Naive thymus-derived CD8-positive, alpha-beta T cell (primary cell): ENCODE measurements at places on chromosomes 4 and X. TPM values are rescaled to one million over a fixed set of nuclear protein-coding genes. Genes with fewer than 3 reads are reported as not detected.

Gene CLIC2
- polyA plus RNA-seq = 0.21 TPM

Gene LRCH2
- polyA plus RNA-seq = not detected

Gene IL1RAPL1
- polyA plus RNA-seq = not detected

GRCh38 chr4:166808380-166808779, 425.9 kb downstream of the SPOCK3 start:
- no peak overlapping the region for H3K27ac ChIP-seq
- H3K4me3 ChIP-seq = no peak overlapping the region
- H3K36me3 ChIP-seq = no peaks in the 10 kb centered on the region
- DNase-seq = no peak

DNA sequence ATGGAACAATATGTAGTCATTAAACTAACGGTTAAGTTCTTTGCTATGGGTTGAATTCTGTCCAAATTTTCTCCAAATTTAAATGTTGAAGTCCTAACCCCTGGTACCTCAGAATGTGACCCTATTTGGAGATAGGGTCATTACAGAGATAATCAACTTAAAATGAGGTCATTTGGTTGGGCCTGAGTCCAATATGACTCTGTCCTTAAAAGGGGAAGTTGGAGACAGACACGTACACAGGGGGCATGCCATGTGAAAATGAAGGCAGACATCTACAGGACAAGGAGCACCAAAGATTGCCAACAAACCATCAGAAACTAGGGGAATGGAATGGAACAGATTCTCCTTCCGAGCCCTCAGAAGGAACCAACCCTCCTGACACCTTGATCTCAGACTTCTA, 492.0 kb upstream of the FTHL17 start:
- no peaks in the 10 kb centered on the region for H3K4me1 ChIP-seq
- no peak overlapping the region for H3K4me3 ChIP-seq
- no peaks in the 10 kb centered on the region for H3K27me3 ChIP-seq
- DNase-seq = no peak

GRCh38 chr4:56681853-56682525, 893 bp upstream of the HOPX start:
- peak overlapping the region; percentile 71 for H3K4me3 ChIP-seq
- H3K27me3 ChIP-seq = peaks cover 15% of the 10 kb centered on the region
- H3K4me1 ChIP-seq = peaks cover 19% of the 10 kb centered on the region
- no peaks in the 10 kb centered on the region for H3K36me3 ChIP-seq
- peak overlapping the region; percentile 69 for H3K27ac ChIP-seq
- DNase-seq = no peak

DNA sequence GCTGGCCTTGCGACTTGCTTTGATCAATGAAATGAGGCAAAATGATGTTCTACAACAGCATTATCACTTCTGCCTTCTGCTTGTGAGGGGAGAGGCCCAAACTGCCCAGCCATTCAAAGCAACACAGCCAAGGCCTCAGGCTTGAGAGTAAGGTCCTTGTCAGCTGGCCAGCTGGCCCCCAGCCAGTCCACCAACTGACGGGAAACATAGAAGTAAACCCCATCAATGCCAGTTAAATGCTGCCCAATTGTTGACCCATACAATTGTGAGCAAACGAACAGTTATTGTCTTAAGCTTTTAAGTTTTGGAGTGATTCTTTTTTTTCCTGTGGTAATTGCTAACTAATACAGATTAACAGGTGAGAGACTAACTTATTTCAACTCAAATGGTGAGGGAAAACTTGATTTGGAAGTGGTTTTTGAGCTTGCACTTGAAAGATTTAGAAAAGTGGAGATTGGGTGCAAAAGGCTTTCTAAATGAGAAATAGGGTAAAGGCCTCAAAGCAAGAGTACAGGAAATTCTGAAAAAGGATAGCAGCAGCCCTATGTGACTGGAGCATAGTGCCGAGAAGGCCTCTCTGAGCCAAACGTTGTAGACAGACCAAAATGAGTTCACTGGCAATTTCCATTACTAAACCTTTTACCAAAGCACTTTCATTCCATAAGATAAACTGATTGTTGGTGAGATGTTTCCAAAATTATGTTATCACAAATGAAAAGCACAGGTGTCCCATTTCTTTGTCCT, 66.9 kb downstream of the ARHGEF38 start:
- H3K4me1 ChIP-seq = no peaks in the 10 kb centered on the region
- DNase-seq = no peak
- no peak overlapping the region for H3K4me3 ChIP-seq
- no peaks in the 10 kb centered on the region for H3K36me3 ChIP-seq
- H3K27me3 ChIP-seq = peaks cover 6% of the 10 kb centered on the region

- no peak overlapping the region for H3K27ac ChIP-seq
- no peaks in the 10 kb centered on the region for H3K36me3 ChIP-seq
- no peak for DNase-seq
These were observed 15.4 kb downstream of the SORCS2 start for GRCh38 chr4:7207628-7208231.

DNA sequence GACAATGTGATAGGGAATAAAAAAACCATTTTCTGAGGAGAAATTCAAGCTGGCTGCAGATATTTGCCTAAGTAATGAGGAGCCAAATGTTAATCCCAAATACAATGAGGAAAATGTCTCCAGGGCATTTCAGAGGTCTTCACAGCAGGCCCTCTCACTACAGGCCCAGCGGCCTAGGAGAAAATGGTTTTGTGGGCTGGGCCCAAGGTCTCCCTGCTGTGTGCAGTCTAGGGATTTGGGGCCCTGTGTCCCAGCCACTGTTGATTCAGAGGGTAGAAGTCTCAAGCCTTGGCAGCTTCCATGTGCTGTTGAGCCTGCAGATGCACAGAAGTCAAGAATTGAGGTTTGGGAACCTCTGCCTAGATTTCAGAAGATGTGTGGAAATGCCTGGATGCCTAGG, 778.7 kb downstream of the CENPC start:
- no peak for DNase-seq
- no peaks in the 10 kb centered on the region for H3K4me1 ChIP-seq
- H3K27ac ChIP-seq = no peak overlapping the region
- H3K4me3 ChIP-seq = no peak overlapping the region
- H3K36me3 ChIP-seq = no peaks in the 10 kb centered on the region

- no peak overlapping the region for H3K27ac ChIP-seq
- DNase-seq = no peak
These were observed 14.7 kb upstream of the KLHL8 start for GRCh38 chr4:87235020-87235671.

GRCh38 chrX:41518127-41518840, 71.1 kb downstream of the NYX start:
- peaks cover 27% of the 10 kb centered on the region for H3K4me1 ChIP-seq
- no peaks in the 10 kb centered on the region for H3K27me3 ChIP-seq
- H3K4me3 ChIP-seq = no peak overlapping the region
- DNase-seq = no peak

DNA sequence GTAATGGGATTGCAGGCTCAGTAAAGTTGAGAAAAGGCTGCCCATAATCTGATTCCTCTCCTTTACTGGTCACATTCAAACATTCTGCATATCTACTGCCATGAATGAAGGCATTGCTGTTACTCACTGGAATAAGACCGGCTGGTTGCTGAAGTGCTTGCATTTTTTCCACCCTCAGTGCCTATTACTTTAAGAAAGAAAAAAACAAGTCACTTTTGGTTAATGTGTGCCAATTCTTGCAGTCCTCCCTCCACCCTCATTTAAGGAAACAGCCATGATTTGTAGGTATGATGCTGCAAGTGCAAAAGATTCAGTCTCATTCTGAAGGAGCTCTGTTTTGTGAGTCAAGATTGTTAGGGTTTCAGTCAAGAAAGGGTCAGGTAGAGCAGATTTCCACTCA, 94.9 kb downstream of the EMCN start:
- no peak for DNase-seq
- no peaks in the 10 kb centered on the region for H3K4me1 ChIP-seq
- H3K27ac ChIP-seq = no peak overlapping the region
- no peaks in the 10 kb centered on the region for H3K36me3 ChIP-seq
- no peak overlapping the region for H3K4me3 ChIP-seq

- H3K36me3 ChIP-seq = no peaks in the 10 kb centered on the region
- H3K4me3 ChIP-seq = no peak overlapping the region
- H3K27ac ChIP-seq = no peak overlapping the region
- H3K4me1 ChIP-seq = no peaks in the 10 kb centered on the region
- H3K27me3 ChIP-seq = no peaks in the 10 kb centered on the region
These were observed 105.1 kb upstream of the GRID2 start for GRCh38 chr4:92198711-92199110.
